ENCODE measurements at places on chromosomes 4 and X.

- DNase-seq, result no peak
Measured at GRCh38 chr4:94728056-94728766, 29.5 kb upstream of the BMPR1B start.

DNA sequence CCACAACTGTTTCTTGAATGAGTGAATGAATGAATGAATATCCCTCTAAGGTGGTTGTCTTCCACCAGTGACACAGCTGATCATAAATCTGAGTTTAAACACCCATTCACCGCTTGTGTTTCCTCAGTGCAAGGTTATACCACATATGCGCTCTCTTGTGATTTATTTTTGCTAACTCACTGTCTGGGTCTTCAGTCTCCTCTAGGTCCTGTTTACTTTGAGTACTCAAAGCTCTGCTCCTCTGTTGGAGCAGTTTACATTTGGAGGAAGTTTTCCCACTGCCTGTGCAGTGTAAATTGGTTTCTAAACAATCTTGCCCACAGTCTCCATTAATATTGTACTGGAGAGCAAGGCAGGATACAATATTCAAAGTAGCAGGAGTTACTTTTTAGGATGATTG, 212.6 kb upstream of the JADE1 start:
- no peak for DNase-seq

- DNase-seq, result no peak
Measured at GRCh38 chr4:172628263-172628662, 540.3 kb upstream of the GALNT7 start.

GRCh38 chr4:160100316-160100715, 997.4 kb downstream of the RAPGEF2 start:
- DNase-seq, result no peak

GRCh38 chr4:5709207-5709575, 832 bp upstream of the EVC2 start:
- no peak for DNase-seq

DNA sequence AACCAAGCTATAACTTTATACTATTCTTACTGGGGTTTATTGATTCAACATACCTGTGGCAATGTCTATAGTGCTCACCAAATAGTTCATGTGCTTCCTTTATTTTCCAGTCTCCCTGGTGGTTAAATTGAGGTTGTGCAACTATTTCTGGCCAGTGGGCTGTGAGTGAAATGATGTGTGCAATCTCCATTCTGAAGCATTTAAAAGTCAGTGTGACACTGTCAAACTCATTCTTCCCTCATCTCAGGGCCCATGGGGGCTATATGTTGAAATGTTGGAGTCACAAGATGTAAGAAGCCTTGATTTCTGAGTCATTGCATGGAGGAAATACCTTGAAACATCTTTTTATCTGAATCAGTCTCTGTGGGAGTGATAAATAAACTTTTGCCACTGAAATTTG, 414.3 kb upstream of the RPS6KA3 start:
- DNase-seq, result no peak

GRCh38 chr4:85995361-85995760, 364.5 kb downstream of the MAPK10 start:
- no peak for DNase-seq

- DNase-seq, result no peak
Measured at GRCh38 chr4:36056136-36056535, 188.2 kb downstream of the ARAP2 start.

DNA sequence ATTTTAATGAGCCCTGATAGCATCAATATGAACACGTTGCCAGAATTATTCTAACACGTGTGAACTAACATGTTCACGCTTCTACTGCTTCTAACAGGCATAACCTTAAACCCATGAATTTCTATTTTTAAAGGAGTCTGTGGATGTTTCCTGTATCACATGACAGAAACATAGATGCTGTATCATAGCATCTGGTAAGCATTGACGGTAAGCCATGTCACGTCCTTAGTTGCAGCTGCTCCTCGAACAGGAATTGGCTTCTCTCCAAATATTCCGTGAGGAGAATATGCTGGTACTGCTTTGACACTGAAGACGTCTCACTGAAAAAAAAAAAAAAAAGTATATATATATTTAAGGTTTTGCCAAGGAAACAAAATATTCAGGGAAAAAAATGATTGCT, 105.1 kb upstream of the MXRA5 start:
- no peak for DNase-seq

DNA sequence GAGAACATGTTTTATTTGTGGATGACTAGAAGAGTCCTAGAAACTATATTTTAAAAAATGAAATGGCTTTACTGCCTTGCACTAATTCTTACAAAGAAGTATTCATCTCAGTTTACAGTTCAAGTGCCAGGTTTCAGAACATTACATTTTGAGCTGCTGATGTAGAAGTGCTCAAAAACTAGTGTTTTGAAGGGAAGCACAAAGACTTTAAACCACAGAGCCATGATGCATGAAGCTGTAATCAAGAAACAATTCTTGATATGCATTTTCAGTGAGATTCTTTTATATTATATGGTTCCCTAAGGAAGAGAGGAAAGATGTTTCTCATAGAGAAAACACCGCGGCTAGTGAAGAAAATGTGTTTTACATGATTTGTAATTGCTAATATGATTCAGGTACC, 1163.0 kb downstream of the RAPGEF2 start:
- no peak for DNase-seq

- DNase-seq, result no peak
Measured at GRCh38 chrX:13966793-13967125, 62.9 kb downstream of the GEMIN8 start.

DNA sequence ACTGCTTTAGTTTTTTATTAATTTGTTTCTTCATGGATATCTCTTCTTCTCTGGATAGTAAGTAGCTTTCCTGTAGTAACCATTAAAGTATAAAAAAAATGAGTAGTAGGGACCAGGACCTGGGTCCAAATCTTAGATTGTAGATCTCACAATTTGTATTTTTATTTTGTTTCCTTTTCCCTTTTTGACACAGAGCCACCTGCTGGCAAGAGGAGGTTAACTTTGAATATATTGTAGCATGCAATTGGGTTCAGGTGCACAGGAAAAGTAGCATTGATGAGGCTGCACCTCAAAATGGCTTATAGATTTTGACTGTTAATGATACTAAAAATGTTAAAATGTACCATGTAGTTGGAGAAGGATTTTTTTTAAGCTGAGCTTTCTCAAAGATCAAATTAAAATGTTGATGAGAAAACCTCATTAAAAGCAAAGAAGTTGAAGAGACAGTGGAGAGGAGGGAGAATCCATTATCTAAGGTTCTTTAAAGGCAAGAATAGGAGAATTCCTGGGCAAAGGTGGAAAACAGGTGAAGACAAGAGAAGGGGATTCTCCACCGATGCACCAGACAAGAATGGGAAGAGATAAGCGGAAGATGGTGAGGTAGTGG, 48.3 kb upstream of the HPGDS start:
- no peak for DNase-seq

DNA sequence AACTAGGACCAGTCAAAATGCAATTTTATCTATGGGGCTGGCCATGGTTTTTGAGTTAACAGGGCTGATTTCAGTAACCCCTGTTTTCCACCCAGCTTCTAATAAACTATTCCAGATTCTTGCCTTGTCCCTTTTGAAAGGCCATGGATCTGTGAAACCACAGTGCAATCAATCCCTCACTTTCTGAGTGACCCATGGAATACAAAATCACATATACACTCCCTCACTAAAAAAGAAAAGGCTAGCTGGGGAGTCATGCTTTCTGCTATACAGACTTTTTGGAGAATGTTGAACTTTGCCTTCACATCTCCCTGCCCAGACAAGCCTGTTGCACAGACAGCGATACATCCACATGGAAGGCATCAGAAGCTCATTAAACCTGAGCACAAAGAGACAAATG, 47.9 kb downstream of the MAD2L1 start:
- DNase-seq, result no peak

DNA sequence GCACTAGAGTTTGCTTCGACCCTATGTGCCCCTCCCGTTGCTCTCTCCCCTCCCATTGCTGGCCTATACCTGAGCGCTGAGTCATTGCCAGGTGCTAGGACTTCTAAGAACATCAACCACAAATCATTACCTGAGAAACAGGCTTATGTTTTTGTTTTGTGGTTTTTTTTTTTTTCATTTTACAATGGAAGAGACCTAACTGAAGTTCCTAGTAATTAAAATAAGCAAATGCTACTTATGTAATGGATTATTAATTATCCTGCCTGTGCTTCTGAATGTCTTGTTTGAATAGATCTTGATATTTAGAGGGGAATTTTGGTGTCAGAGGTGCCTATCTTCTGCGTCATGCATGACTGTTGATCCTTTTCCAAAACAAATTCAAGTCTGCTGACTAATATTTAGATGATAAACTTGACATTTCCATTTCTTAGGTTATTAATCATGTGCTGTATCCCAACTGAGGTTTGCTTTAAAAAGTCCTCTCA, 275.4 kb upstream of the CPEB2 start:
- DNase-seq, result no peak

GRCh38 chr4:84298023-84298718, 200.9 kb downstream of the NKX6-1 start:
- DNase-seq, result no peak

- no peak for DNase-seq
Measured at GRCh38 chr4:174593701-174594100, 71.4 kb upstream of the HPGD start.

- DNase-seq, result no peak
Measured at GRCh38 chrX:120251471-120252011, 929 bp downstream of the ZBTB33 start.

DNA sequence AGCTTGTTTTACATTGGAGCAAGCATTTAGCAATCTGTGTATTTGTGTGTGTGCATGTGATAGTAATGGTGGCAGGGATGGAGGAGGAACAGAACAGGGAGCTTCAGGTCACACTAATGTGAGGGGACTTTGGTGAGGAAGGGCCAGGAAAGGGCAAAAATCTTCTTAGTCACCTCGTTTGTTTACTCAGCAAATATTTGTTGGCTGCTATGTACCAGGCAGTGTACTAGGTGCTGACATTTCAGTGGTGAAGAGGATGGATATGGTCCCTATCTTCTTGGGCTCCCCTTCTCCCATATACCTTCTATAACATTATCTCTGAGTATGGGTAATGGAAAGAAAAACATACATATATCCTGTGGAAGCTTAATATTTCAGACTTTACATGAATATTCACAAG, 48.5 kb upstream of the HDAC8 start:
- no peak for DNase-seq

DNA sequence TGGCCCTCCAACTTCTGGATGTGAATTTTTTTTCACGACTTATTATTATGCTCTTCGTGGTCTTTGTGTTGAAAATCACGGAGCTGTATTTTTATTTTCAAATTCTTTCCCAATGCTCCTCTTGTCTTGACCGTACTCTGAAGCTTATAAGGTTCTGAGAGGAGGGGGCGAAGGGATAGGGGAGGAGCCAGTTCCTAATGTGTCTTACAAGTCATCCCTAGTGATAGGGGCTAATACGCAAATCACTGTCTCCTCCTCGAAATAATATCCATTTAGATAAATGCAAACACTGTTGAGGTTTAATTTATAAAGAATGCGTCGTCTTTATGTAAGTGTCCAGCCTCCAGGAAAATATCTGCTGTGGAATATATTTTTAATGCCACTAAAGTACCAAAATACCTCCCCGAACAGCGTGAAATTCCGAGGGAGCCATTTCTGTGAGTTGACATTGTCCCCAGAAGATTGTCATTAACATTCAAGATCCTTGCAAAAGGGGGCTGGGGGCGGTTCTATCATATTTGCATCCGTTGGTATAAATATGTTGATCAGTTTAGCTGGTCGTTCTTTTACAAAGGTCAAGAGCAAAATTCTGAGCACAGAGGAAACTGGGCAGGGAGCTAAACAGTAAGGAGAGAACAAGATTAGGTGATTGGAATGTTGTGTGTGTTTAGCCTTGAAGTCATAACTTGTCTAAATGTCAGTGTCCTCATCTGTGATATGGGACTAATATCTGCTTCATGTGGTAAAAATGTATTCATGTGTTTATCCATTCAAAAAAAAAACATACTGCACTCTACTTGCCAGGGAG, 3.7 kb upstream of the FAT1 start:
- DNase-seq, result no peak

DNA sequence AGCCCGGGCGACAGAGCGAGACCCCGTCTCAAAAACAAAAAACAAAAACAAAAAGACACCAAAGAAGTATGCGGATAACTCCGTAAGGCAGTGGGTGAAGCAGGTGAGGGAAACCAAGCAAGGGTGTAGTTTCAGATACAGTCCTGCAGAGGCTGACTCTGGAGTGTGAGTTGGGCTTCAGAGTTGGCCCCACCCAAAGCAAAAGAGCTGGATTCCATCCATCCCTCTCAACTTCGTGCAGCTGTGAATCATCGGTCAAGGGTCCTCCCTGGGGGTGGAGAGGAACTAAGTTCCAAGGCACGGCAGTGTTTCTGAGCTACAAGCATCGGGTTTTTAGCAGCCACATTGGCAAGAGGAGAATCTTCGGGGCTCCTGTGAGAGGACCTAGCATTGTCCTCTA, 43.9 kb upstream of the FAM9A start:
- DNase-seq, result no peak

GRCh38 chr4:158121161-158121579, 51.7 kb downstream of the GASK1B start:
- no peak for DNase-seq
